Stimulated activated CD4-positive, alpha-beta T cell treated with anti-CD3 and anti-CD28 coated beads, Interleukin-1b, Interleukin-23, amount 100 ng/mL, for 48 hours (primary cell): ENCODE measurements at places on chromosomes 5 and 9.

GRCh38 chr5:16600397-16600796 lies 16.4 kb downstream of the RETREG1 start:
- DNase-seq: no peak

- DNase-seq: peak; percentile 30
These were observed 11.4 kb upstream of the ASS1 start for GRCh38 chr9:130433168-130433946.

DNA sequence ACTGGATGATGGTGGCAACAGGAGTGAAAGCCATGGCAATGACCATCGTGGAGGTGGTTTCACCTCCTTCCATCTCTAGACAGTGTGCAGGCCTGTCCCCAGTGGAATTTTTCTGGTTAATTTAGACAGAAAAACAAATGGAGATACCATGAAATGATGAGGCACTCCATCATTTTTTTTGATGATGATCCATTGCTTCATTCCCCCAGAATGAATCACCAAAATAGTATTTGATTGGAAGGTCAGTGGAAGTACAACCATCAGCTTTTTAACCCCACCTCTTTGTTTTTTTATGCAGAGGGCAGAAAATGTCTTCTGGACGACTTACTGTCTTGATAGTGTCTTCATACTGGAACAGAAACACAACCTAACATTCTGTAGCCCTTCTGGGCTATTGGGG lies 42.6 kb upstream of the ADRA1B start:
- DNase-seq: no peak

DNA sequence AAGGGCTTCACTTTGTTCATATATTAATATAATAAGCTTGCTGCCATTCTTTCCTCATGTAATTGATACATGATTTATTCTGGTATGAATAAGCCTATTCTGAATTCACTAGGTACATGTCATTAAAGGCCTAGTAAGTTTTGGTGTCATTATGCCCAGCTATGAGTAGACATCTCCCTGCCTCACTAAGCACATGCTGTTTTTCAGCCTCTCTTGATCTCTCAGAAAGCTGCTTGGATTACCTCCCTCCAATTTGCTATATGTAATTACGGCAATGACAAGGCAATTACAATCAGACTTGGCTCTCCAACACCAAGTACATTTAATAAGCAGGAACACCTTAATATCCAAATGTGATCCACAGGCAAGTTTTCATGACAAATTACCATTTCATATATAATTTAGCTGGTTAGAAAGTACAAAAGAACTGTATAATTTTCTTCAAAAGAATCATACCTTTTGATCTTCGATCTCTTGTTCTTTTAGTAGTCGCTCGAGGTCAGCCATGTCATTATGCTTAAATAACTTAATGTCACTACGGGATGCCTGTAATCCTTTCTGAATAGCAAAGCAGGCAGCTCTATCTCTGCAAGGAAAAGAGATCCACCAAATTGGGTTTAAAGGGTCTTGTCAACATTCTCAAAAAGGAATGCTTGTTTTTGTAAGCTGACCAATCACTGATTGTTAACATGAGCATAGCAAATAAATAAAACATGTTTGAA lies 56.3 kb downstream of the SPTLC1 start:
- no peak for DNase-seq

DNA sequence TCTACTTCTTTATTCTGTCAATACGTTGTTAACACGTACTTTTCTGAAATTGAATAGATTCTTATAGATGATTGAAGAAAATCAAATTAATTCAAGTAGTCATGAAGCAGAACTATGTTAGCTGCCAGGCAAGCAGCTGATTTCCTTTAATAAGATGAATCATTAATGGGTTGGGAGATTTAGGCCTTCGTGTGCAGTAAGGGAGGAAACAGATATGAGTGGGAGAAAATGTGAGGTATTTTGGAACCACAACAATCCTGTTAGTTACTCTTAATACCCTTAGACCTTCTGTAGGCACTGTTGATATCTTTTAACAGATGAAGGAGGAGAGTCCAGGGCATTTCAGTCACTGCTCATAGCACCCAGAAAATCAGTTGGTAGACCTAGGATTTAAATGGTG lies 121.0 kb downstream of the AOPEP start:
- DNase-seq: no peak

GRCh38 chr9:10678010-10678409 lies 65.2 kb upstream of the PTPRD start:
- DNase-seq: no peak

GRCh38 chr9:123796094-123796493 lies 133.8 kb downstream of the DENND1A start:
- DNase-seq: no peak

GRCh38 chr9:98330831-98331230 lies 75.4 kb upstream of the TBC1D2 start:
- no peak for DNase-seq

DNA sequence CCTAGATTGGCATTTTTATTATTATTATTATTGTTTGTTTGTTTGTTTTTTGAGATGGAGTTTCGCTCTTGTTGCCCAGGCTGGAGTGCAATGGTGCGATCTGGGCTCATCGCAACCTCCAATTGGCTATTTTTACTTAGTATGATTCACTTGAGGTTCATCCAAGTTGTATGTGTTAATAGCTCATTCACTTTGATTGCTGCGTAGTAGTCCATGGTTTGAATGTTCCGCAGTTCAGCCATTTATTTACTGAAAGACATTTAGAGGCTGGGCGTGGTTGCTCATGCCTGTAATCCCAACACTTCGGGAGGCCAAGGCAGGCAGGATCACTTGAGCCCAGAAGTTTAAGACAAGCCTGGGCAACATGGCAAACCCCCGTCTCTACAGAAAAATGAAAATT lies 22.6 kb upstream of the MELK start:
- no peak for DNase-seq

- no peak for DNase-seq
These were observed 21.6 kb upstream of the SREK1 start for GRCh38 chr5:66122379-66123034.

DNA sequence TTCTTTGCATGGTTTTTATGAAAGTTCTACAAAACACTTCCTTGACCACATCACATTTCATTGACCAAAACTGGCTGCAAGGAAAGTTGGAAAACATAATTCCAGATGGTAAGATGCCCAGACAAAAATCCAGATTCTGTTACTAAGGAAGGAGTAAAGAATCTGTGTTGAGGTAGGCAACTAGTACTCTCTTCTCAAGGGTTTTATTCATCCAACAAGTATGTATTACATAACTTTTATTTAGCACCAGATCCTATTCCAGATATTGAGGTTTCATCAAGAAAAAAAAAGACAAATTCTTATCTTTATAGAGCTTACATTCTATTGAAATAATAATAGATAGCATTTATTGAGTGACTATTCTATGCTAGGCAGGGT lies 43.2 kb upstream of the UGCG start:
- no peak for DNase-seq
